ENCODE measurements at places on chromosomes 12 and 14. TPM values are rescaled to one million over a fixed set of nuclear protein-coding genes. Genes with fewer than 3 reads are reported as not detected.

Gene SLC6A15
- 14.0 TPM for total RNA-seq

Gene TAS2R50
- total RNA-seq = 0.60 TPM

Gene PIWIL1
- total RNA-seq = not detected

Gene KRT3
- total RNA-seq = 0.43 TPM

Gene MYL6B
- total RNA-seq = 118 TPM

Gene GIT2
- 32.7 TPM for total RNA-seq

Gene FGF6
- not detected for total RNA-seq

Gene MDP1
- 9.9 TPM for total RNA-seq

Gene OTOGL
- 0.53 TPM for total RNA-seq

Gene DCN
- total RNA-seq = 0.57 TPM

Gene OR4K13
- not detected for total RNA-seq

All from astrocyte (in vitro differentiated cells and primary cell).